GM20000 (cell line): ENCODE measurements at places on chromosomes 4 and X.

DNA sequence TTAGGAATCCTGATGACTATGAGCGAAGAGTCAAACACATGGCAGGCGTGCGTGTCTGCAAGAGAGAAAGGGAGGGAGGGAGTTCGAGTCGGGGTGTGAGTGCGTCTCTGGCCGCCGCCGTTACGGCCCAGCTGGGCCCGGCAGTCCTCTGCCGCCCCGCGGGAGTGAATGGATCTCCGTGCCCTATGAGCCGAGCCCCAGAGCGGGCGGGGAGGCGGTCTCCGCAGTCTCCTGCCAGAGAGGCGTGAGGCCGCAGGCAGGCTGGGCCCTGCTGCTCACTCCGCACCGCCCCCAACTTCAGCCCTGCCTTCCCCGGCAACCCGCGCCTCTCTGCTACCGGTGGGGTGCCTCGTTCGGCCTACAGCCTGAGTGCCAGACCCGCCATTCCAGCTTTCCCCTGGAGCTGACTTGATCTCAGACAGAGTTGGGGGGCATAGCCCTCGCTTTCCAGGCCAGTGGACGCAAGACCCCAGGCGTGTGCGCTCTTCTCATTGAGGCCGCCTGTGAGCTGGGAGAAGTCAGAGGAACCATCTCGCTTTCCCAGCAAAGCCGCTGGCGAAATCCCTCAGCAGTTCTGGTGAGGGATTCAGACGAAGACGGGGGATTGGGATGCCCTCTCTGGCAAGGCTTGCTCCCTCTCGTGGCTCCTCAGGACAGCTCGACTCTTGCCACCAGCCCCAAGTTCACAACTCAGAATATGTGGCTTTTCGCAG, 1.4 kb downstream of the SLC16A2 start:
- peak; percentile 40 for DNase-seq

GRCh38 chrX:94751611-94752010, 1077.6 kb downstream of the FAM133A start:
- DNase-seq = no peak

- DNase-seq = peak; percentile 15
These were observed 96.9 kb downstream of the CHRDL1 start for GRCh38 chrX:110698696-110699095.

DNA sequence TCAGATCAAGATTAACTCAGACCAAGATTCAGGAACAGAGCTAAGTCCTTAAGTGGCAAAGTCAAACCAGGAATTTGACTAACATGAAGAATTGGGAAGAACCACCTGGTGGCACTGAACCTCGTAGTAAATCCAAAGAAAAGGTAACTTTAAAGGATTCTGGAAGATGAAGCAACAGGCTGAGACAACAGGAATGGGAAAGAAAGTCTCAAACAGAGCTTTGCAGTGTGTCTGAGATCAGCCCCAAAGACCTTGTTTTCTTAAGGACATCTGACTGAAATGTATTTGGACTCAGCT, 126.1 kb downstream of the ASB9 start:
- DNase-seq = no peak

GRCh38 chrX:148381603-148382002, 118.8 kb upstream of the AFF2 start:
- no peak for DNase-seq

- no peak for DNase-seq
These were observed 846.7 kb upstream of the EPHA5 start for GRCh38 chr4:66516940-66517339.

DNA sequence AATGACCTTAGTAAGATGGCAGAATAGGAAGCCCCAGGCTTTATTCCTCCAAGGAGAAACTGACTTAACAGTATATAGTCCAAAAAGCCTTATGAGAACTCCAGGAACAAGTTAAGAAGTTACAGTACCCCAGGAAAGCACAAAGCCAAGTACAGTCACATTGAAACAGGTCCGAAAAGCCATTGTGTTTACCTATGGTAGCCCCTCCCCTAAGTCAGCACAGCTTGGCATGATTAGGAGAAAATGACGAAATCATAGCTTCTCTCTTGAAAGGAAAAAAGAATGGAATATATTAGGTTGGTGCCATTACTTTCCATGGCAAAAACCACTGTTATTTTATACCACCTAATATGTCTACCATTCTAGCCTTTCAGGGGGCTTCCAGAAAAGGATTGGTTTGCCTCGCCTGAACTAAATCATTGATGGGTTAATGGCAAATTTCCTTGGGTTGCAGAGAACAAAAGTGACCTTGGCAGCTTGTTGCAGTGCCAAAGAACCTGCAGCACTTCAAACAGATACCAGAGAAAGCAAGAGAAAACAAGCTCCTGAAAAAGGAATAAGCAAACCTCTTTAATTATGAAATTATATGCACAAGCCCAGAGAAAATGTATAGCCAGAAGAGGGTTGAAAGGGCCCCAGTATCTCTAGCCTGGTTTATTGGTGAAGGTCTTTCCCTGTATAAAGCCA, 130.6 kb downstream of the PTCHD1 start:
- DNase-seq = no peak

DNA sequence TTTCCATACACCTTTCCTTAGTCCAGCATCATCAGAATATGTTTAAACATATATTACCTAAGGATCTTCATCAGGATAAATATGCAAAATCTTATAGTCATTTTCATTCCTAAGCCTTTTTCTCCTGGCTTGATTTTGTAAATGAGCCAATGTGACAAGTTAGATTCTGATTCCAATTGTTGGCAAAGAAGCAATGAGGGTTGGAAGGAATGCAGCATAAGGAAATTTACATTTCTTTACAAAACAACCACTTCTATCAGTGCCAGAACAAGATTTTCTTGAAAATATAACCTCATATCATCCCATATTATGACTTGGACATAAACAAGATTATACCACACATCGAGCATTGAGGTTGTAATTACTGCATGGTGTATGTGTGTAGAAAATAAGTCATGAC, 508.1 kb downstream of the TRAM1L1 start:
- DNase-seq = no peak

GRCh38 chr4:159141193-159141592, 38.3 kb downstream of the RAPGEF2 start:
- DNase-seq = no peak

DNA sequence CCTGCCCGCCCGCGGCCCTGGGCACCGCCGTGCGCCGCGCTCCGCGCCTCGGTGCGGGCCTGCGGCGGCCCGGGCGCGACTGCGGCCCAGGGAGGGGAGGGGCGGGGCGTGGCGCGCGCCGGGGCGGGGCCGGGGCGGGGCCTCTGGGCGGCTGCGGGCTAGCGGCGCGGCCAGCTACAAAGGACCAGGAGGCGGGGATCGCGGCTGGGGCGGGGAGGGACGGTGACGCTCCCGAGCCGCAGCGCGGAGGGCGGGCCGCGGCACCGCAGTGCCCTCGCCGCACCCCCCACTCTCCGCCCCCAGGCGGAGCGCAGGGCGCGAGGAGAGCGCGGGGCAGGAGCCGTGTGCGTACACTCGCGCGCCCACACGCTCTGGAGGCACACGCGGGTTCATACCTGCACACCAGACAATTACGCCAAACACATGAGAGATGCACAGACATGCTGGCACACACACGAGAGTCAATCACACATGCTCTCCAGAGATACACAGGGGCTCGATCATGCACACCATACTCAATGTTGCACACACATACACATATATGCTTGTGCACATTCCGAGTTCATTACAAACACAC, at the start of gene CRMP1:
Gene CRMP1, minus strand, starts transcription at position 83 of the 577 bp plus-strand sequence. CDS start 117 bp downstream, outside the sequence.
- DNase-seq = peak; percentile 35

GRCh38 chr4:47519239-47519883, 34.3 kb downstream of the ATP10D start:
- peak; percentile 40 for DNase-seq

GRCh38 chr4:82706349-82707000, 92.1 kb downstream of the SCD5 start:
- DNase-seq = no peak

GRCh38 chr4:127881563-127881864, 821 bp downstream of the PLK4 start:
- peak; percentile 35 for DNase-seq

- DNase-seq = no peak
These were observed 3.2 kb upstream of the OTUD4 start for GRCh38 chr4:145183581-145183980.

DNA sequence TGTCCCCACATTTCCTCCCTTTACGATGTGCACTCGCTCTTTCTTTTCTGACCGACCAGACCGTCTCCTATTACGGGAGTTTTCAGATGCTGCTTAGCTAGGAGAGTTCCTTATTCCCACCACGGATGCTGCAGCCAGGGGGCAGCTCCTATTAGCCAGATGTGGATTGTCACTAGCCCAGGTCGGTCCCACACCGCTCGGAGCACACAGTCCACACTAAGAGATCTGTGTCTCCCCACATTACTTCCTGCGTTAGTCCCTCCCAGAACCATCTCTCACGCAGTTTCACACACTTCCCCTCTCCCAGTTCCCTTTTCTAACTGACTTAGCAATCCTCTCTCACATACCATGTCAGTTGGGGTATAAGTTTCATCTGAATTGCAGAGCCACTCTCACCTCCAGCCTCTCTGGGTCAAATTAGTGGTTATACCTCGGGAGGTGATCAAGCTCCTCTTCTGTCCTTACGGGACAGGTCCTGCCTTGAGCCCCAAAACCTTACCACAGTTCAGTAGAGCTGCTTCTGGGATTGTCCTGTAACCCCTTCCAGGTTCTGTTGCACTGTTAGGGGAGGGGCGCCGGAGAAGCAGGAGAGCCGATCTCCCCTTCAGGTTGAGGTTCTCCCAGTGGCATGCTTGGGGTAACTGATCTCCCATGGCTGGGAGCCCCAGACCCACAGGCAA, 28.2 kb downstream of the SULT1E1 start:
- peak; percentile 32 for DNase-seq

DNA sequence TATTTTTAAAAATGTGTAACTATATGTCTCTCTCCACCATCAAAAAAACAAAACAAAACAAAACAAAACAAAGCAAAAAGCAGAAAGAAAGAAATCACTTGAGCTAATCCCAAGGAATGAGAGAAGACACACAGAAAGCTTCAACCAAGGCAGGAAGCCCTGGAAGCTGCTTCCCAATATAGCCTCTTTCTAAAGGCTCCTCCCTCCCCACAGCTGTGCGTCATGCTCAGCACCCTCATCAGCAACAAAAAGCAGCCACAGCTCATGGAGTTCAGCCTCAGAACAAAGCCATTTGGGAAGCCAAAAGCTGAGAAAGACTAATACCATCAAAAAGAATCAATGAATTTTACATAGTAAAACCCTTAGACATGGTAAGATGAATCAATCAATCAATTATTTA, 501.6 kb upstream of the SMIM31 start:
- no peak for DNase-seq

DNA sequence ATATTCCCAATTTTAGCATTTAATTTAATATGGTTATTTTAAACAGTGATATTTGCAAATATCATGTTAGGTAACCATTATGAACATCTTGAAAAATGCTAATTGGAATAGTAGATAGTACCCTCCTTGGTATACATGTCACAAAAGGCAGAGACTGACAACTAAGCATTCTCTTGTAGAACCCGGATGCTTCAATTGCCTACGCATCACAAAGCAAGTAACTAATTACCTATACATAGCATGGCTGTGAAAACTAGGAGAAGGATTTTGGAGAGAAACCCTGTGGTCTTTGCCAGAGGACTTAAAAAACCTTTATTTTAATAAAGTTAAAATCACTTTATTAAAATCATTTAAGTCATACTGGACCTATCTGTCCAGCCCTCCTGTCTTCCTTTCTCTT, 764.1 kb upstream of the TENM3 start:
- DNase-seq = no peak

DNA sequence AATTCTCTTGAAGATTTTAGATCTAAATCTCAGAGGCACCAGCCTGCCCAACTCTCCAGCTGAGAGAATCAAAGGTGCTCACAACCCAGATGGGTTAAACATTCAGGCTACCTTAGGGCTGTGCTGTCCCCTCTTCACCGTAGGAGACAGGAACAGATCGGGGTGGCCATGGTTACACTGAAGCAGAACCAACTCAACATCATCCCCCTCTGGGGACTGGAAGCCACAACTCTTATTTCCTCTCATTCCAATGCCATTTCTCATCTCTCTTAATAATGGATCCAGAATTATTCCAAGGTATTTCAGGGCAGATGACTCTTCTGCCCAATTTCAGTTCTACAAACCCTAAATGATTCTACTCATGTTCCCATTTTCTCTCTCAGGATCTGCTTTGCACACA, 109.7 kb downstream of the NKX6-1 start:
- DNase-seq = no peak

GRCh38 chr4:77147079-77147782, 9.8 kb upstream of the CCNG2 start:
- DNase-seq = no peak

DNA sequence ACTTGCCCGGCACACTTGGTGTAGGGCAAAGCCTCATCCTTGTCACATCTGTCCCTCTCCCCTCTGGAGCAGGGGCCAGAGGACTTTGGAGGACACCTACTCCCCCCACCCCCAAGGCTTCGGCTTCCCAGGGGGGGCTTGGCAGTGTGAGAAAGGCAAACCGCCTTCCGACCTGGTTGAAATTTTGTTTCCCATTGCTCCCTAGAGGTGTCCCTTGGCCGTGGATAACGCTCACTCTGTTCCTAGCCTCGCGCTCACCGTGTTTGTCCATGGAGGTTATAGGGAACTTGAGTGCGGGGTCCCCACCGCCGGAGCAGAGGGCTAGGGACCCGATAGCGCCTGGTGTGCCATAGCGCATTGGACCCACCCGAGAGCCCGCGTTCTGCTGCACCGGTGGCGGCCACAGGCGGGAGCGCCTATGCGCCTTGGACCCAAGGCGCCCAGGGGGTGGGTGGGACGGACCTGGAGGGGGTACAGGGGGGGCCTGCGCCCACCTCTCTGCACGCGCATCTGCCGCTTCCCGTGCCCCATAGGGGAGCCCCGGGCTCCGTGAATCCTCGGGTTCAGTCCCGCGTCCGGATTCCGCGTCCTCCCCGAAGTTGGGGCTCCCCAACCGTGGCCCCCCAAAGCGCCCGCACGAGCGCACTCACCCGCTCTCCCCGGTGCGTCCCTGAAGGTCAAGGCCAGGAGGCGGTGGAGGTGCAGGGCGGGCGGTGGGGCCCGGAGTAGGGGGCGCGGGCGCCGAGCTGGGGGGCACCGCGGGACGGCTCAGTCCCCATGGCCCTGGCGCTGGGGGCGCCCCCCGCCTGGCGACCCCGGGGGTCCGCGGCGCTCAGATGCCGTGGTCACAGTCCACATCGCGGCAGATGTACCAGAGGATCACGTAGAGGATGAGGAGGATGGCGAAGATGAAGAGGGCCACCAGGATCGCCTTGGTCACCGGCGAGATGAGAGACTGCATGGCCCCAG, 82.7 kb upstream of the DHRSX start:
- peak; percentile 40 for DNase-seq

DNA sequence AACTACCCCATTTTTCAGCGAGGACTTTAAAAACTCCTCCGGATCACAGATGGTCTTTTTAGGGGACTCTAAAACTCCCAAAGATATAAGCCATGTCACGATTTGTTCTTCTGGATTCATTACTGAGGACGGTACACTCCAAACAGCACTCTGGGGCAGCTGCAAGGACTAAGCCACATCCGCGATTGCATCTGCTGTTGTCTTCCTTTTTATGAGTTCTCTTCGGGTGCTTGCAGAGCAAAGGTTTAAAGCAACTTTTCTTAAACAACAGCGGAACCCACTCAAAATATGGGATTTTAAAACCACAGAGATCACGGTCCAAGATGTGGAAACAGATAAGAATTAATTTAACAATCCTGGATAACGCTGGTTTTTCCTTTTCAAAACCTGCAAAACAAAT, at the start of gene ARHGEF6:
Gene ARHGEF6, minus strand, starts transcription at position 170 of the 400 bp plus-strand sequence. Its CDS starts 50 bp downstream, at position 120.
- no peak for DNase-seq

- no peak for DNase-seq
These were observed 267.2 kb downstream of the MAPK10 start for GRCh38 chr4:86092684-86093083.

GRCh38 chrX:13283512-13283911, 36.3 kb downstream of the ATXN3L start:
- no peak for DNase-seq

GRCh38 chr4:154132406-154132805, 343.5 kb upstream of the SFRP2 start:
- no peak for DNase-seq
